NCI-H1092 (cell line): ENCODE measurements at places on chromosomes 4 and X.

- no peak for DNase-seq
These were observed 50.1 kb downstream of the FBXW7 start for GRCh38 chr4:152485726-152486276.

DNA sequence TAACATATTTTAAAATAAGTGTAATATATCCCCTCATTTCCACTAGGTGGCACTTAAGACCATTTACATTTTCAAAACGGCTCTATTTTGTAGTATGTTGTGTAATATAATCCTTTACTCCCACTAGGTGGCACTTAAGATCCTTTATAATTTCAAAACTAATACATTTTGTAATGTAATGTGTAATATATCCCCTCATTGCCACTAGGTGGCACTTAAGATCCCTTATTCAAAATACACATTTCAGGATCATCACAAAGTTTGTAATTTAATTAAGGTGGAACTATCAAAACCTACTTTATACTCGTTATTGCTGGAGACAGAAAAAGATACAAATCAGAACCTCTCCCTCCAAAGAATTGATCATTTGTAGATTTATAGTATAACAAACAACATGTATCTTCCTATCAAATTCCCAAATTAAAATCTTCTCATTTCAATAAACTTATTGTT is 132.5 kb downstream of the ARHGAP6 start:
- peak; percentile 82 for DNase-seq

- no peak for DNase-seq
These were observed 363.1 kb upstream of the HS3ST1 start for GRCh38 chr4:11791797-11792196.

DNA sequence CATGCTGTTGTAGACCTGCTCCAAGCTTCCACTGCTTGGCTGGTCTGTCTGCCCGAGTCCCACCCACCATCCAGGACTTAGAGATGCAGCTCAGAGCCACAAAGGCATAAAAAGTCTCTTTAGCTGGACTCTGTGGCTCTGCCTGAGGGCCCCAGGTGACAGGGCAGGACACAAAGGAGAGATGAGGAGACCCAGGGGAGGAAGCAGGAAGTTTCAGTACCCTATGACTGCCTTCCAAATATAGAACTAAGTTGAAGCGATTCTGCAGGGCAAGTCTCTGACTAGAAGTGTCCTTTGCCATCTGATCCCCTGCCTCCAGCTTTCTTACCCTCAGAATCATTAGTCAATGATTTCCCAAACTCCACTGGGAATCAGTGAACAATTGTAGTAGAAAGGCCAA is 11.2 kb upstream of the CXCR3 start:
- no peak for DNase-seq

DNA sequence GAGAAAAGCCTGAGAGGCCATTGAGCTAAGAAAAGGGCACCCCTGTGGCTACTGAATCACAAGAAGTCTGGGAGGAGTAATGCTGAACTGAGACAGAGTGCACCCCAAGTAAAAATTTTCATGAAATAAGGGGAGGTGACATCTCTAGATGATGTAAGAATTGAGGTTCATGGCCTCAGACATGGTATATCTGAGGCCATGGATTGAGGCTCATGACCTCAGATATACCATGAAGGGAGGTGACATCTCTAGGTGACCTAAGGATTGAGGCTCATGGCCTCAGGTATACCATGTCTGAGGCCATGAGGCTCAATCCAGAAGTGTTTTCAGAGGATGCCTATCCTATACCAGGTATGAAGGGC is 560.9 kb downstream of the INPP4B start:
- DNase-seq = no peak

DNA sequence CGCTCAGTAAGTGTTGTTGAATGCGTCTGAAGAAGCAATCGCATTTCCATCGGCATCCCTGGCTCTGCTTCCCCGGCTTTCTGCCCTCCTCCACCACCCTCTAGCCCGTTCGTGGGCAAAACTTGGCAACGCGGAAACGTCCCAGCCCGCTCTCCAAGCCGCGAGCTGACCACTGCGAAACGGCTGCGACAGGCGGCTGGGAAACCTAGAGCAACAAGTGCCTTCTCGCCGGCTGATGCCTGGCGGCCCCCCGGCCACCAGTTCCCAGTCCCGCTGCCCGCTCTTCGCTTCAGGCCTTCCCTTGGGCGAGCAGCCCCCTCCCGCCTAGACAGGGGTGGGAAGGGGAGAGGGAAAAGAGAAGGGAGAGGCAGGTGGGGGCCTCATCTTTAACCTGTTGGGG is 837 bp downstream of the CITED1 start:
- DNase-seq = no peak

- DNase-seq = no peak
These were observed 22.1 kb downstream of the DGKK start for GRCh38 chrX:50448565-50448964.

GRCh38 chr4:148618856-148619255 is 176.6 kb upstream of the NR3C2 start:
- DNase-seq = no peak

DNA sequence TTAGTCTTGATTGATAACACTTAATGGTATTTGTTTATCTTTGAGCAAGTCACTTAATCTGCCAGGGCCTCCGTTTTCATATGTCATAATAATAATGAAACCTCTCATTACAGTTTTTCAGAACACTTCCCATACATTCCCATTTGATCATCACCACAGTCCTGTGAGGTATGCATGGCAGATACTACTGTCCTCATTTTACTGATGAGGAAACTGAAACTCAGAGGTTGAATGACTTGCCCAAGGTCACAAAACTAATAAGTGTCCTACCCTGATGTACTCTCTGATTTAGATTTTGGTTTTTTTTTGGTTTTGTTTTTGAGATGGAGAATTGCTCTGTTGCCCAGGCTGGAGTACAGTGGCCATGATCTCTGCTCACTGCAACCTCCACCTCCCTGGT is 25.7 kb downstream of the ZFX start:
- no peak for DNase-seq

- DNase-seq = no peak
These were observed 6.8 kb upstream of the CDKL2 start for GRCh38 chr4:75637176-75637575.

- no peak for DNase-seq
These were observed 21.0 kb downstream of the MSN start for GRCh38 chrX:65688403-65688871.

GRCh38 chrX:46967547-46967946 is 55.3 kb downstream of the JADE3 start:
- no peak for DNase-seq

DNA sequence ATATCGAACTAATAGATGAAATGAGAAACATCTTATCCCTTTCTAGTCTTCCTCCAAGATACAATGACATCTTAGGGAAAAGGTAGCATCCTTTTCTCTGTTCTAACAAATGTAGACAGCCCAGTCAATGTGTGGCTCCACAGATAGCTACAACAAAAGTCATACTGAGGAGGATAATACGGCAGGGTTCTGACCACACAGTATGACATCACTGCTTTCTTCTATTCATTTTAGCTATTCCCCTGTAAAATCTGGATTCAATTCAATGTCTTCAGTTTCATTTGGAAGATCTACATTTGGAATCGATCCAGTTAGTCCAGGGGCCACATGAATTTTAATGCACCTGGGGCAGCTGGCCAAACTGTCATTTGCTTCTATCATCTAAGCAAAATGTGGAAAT is 51.4 kb downstream of the ENOX2 start:
- DNase-seq = no peak

- no peak for DNase-seq
These were observed 168.8 kb upstream of the FAM47A start for GRCh38 chrX:34300871-34301270.

- no peak for DNase-seq
These were observed 1329.1 kb downstream of the PCDH18 start for GRCh38 chr4:136203199-136203598.

- peak; percentile 48 for DNase-seq
These were observed 45.7 kb upstream of the ADRA2C start for GRCh38 chr4:3720466-3720865.

- no peak for DNase-seq
These were observed 436.5 kb upstream of the FRG1 start for GRCh38 chr4:189504220-189504619.

DNA sequence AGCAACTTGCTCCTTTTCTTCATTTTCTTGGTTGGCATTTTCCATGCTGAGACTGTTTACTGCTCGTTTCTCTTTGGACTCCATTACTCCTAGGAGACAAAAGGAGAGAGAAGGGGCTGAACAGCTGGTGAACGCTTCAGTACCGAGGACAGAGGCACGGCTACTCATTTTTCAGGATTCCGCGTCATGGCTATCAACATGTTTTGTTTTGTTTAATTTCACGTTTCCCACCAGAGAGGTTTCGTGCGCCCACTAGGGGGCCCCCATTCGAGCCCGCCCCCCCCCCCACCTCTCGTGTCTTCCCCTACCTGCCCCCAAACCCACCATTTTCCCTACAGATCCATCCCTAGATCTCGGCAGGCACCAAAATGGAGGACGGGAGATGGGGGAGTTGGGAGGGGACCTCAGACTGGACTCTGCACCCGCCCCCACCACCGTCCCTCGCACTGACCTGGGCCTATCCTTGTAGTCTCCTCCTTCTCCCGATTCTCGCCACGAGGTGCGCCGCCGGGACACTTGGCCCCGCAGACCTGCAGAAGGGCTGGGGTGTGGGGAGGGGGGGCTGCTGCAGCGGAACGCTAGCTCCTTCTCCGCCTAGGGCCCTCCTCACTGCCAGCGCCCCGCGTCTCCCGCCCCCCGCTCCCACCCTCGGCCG is 653 bp downstream of the BEX1 start:
- DNase-seq = peak; percentile 76

DNA sequence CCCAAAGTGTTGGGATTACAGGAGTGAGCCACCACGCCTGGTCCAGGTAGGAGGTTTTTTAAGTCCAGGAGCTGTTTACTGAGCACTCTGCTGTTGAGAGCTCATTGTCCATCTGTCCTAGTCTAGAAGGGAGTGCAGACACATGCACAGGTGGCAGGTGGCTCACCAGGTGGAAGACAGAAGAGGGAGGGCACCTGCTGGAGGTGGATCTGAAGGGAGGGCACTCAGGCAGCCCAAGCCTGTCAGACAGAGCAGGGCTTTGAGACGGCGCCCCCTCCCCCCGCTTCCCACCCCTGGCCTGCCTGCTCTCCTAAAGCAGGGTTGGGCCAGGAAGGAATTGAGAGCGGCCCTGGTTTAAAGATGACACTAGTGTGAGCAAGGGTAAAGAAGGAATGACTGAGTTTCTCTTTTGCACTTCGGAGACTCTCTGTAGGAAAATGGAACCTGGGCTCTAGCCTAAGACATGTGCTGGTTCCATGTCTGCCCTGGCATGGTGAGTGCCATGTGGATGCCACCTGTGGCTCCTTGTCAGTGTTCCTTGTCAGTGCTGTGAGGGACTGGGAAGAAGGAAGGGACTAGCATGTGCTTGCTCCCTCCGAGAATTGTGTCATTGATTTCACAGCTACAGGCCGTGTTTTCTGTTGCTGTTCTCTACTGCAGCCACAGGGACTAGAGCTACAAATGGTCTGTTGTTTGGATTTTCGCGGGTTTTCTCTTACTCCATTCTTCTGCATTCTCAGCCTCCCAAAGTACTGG is 108.6 kb downstream of the TNIP2 start:
- no peak for DNase-seq

DNA sequence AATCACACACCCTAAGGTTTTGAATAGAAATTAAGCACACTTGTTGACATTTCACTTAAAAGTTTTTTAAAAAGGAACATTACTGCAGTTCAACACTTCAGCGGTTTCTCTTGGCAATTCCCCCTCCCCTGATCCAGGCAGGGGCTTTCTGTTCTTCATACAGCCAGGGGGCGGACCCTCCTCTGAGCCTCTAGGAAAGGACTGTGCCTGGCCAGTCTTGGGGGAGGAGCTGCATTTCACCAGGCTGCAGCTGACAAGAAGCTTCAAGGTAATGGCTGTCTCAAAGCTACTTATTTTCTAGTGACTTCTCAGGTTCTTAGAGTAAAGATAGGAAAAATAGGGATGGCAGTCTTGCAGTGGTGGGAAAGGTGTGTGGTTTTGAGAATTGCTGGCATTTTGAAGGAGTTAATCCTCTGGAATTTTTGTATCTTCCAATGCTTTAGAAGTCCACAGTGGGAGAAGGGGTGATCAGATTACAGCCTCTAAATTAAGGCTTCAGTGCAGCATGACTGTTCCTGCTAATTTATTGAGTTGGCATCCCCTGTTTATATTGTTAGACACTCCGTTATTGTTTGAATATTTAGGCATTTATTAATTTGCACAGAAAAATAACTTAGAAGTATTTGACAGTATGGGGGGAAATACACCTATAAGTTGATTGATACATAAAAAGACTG is 33.5 kb downstream of the PWWP3B start:
- no peak for DNase-seq

DNA sequence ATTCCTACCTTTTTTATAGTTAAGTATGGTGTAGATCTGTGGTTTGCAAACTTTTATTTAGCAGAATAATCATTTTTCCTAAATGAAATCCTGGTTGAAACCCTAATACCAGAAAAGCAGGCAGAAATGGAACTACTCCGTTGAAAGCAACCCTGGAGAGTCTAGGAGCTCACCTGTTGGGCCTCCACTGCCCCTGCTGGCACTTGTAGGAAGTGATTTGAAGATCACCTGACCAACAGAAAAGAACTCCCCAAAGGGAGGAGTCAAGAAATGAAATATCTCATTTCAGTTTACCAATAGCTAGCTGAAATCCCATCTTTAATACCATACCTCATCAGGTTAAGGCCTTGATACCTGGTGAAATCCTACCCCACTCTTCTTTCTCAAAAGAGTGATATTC is 277.1 kb downstream of the KLHL13 start:
- DNase-seq = no peak

- no peak for DNase-seq
These were observed 98.0 kb downstream of the CLCN4 start for GRCh38 chrX:10254739-10255138.

GRCh38 chr4:102935716-102936115 is 66.9 kb downstream of the CISD2 start:
- no peak for DNase-seq

DNA sequence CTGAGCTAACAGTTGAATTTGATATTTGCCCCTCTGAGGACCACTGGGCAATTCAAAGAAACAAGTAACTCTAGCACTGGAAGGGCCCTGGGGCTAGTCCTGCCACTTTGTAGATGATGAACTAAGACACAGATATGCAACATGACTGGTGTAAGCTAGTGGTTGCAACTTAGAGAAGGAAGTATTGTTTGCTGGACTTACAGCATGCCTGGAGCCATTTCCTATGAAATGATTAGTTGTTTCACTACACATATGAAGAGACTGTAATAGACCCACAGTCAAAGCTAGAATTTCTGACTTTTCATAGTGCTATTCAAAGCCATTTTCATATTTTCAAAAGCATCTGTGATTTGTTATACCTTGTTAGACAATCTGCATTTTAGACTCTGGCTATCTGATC is 96.2 kb downstream of the TSPAN7 start:
- DNase-seq = no peak

GRCh38 chr4:139969635-139970266 is 184.2 kb downstream of the MAML3 start:
- DNase-seq = no peak

GRCh38 chr4:123526511-123526910 is 129.9 kb downstream of the SPRY1 start:
- DNase-seq = no peak
